CD4-positive, alpha-beta T cell treated with Interleukin-2 at 100 ng/mL for 4 hours (primary cell): ENCODE measurements at places on chromosomes 7 and 10.

DNA sequence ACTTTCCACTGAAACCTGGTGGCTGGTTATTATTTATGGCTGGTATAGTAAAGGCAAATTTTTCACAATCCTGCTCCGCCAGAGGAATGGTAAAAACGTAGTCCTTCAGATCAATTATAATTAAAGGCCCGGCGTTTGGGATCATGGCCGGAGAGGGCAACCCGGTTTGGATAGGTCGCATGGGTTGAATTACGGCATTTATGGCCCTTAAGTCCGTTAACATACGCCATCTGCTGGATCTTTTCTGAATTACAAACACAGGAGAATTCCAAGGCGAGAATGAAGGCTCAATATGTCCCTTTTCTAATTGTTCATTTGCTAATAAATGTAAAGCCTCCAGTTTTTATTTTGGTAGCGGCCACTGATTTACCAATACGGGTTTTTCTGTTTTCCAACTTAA lies 11.3 kb upstream of the TAS2R3 start:
- DNase-seq = no peak

DNA sequence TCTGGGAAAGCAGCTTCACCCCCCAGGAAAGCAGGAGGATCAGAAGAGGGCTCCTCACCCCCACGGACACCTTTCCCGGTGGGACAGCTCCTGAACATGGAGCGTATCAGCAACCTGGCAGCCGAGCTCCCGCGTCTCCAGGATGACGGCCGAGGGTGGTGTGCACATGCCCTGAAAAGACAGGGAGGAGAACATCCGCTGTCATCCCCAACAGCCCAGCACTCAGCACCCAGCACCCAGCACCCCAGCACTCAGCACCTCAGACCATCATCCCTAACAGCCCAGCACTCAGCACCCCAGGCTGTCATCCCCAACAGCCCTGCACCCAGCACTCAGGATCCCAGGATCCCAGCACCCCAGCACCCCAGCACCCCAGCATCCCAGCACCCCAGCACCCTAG lies 3.9 kb upstream of the CFAP46 start:
- no peak for DNase-seq

DNA sequence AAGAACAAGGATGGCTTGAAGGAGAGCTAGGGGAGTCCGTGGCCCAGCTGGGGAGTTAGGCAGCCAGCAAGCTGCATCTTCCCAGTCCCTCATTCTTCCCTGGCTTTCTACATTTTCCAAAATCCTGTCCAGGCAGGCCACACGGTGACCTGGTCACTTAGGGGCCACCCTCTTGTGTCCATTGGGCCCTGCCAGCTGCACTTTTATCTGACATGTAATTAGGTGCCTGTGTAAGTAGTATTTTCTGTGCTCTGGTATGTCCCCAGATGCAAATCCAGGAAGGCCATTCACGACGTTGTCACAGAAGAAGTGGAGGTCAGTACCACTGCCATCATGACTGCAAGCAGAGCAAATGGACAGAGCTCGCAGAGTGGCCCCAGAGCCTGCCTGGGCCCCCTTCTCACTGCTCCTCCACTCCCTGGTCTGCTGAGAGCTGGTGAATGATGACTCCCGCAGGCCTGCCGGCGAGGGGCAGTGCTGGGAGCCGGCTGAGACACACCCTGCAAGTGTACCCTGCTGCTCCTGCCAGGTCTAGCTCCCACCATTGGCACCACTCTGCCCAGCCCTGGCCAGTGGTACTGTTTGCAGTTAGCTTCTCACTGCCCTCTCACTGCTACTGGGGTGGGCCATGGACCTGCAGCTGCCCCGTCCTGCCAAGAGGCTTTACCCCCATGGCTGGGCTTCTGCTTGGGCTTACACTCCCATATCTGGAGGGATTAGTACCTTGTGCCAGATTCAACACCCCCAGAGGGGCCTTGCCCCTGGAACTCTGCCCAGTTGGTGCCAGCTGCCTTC lies 98.2 kb downstream of the GLRX3 start:
- no peak for DNase-seq

DNA sequence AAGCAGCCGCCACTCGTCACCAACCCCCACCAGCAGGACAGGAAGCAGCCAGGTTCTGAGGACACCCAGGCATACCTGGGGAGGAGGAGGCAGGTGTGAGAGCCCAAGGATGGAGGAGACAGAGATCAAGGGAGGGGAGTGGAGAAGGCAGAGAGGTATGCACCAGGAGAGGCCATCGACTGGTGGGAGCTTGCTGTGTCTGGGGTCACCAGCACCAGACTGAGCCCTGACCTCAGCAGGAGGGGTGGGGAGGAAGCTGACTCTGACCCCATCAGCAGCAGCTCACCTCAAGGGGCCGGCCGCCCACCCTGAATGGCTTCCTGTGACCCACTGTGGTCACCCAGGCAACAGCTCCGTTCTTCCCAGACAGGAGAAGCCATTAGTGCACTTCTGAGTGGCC lies 7.8 kb downstream of the VIPR2 start:
- no peak for DNase-seq

GRCh38 chr10:58239561-58240169 lies 28.0 kb downstream of the IPMK start:
- DNase-seq = no peak

DNA sequence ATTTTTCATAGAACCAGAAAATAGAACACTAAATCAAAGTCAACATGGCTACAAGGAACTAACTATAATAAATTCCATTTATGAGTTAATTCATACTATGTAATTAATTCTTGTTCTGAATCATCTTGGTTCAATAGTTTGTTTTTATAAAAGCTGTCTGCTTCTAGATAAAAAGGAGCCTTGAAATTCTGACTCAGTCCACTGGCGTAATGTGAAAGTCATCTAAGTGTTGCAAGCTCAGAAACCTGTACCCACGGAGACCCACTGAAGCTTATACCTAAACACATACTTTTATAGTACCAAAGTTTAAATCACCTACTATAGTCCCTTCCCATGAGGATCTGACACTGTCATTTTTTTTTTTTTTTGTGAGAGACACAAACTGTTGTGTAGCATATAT lies 489.4 kb downstream of the SEMA3D start:
- DNase-seq = no peak

- no peak for DNase-seq
Observed at GRCh38 chr7:91771394-91771793, 109.1 kb downstream of the MTERF1 start.

DNA sequence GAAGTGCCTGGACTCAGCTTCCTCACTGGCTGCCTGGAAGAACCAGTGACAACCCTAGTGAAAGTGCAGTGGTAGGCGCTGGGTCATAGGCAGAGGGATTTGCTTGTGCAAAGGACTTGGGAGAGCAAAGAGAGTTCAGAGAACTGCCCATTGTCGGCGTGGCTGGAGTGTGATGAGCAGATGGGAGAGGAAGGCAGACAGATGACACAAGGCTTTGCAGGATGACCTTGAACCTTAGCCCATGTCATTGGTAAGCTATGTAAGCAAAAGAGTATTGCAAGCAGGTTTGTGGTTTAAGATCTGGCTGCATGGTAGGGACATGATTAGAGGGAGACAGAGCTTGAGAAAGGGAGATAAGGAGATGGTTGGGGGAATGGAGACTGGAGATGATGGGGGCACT lies 35.3 kb upstream of the NOBOX start:
- DNase-seq = no peak

GRCh38 chr7:85423209-85423895 lies 236.5 kb upstream of the SEMA3D start:
- no peak for DNase-seq

GRCh38 chr7:1853986-1854865 lies 184.1 kb downstream of the ELFN1 start:
- DNase-seq = no peak

GRCh38 chr10:95253686-95254085 lies 37.1 kb downstream of the PDLIM1 start:
- no peak for DNase-seq

GRCh38 chr7:33452805-33453502 lies 323.6 kb downstream of the BBS9 start:
- no peak for DNase-seq

- no peak for DNase-seq
Observed at GRCh38 chr7:39260279-39260844, 282.7 kb downstream of the POU6F2 start.

- no peak for DNase-seq
Observed at GRCh38 chr7:18361756-18362155, 133.8 kb upstream of the HDAC9 start.

- DNase-seq = no peak
Observed at GRCh38 chr7:20083781-20084180, 133.4 kb downstream of the MACC1 start.

DNA sequence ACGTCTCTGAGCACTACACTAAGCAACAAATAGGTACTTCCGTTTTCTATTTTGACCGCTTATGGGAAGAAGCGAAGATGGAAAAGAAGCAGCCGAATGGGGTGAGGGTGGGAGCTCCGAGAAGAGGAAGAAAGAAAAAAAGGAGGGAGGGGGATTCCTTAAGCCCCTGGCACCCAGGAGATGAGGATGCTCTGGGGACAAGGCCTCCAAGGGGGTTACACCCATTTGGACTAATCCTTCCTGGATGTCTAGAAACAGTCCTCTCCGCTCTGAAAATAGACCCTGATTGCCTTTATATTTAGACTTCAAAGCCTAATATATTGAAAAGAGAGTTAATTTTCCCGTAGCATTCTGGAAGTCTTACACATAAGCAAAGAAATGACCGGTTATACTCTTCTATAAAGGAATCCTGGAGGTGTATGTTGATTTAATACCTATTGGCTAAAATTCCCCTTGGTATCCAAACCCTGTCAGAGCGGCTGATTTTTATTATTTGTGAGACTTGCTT lies 676 bp upstream of the HTR7 start:
- DNase-seq = no peak

GRCh38 chr7:154569916-154570315 lies 433.0 kb downstream of the PAXIP1 start:
- DNase-seq = no peak

DNA sequence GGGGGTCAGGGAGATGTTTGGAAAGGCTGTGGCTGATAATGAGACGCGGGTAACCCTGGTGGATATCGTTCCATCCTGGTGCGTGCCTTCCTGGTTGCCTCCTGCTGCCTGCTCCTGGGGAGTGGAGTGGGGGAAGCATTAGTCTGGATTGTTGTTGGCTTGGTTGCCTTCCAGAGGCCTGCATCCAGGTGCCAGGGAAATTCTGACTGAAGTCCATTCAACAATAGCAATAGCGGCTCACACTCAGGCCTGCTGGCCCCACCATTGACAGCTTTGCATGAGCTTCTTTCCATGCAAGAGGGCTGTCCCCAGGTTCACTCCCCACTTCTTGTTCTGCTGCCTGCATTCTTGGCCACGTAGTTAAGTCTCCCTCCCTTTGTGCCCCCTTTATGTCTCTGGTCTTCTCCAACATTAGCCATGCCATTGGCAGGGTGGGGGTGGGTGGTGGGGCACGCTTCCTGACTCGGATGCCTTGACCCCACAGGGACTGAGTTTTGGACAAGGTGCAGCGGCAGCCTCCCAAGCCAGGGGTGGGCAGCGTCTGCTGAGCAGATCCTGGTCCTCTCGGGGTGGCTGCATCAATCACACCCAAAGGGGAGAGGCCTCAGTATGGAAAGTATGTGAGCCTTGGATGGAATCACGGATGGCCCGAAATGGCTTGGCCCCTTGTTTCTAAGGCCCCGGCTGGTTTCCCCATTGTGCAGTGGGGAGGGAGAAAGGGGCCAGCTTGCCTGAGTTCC lies 150.2 kb downstream of the GRK5 start:
- no peak for DNase-seq

DNA sequence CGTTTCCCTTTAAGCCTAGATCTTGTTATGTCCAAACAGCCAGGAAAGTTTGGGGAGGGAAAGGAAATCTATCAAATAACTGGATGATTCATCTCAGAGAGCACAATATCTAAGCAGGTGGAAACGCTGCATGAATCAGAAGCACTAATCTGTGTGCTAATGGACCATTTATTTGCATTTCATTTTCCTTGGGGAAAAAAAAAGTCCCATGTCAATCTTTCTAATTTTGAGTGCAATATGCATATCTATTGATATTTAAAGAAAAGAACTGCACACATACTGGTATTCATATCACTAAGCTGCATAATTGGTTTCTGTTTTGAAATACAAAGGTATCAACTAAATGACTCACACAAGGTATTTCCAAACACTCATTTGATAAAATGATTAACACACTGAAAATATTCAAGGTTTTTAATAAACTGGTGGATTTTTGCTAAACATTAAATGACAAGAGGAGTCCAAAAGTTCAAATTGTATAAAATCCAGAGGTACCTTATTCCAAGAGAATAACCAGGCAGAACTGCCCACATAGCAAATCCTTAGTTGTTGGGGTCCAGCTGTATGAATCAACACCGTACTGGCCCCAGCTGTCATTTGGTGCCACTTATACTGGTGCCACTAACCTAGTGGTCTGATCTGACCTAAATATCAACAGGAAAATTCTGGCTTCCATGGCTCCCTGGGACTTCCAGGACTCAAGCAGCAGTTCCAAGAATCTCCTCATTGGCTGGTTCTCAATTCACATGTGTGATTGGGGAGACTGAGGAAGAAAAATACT lies 122.2 kb upstream of the SP4 start:
- DNase-seq = no peak

- DNase-seq = peak; percentile 31
Observed at GRCh38 chr10:114024876-114025610, 18.6 kb upstream of the ADRB1 start.

DNA sequence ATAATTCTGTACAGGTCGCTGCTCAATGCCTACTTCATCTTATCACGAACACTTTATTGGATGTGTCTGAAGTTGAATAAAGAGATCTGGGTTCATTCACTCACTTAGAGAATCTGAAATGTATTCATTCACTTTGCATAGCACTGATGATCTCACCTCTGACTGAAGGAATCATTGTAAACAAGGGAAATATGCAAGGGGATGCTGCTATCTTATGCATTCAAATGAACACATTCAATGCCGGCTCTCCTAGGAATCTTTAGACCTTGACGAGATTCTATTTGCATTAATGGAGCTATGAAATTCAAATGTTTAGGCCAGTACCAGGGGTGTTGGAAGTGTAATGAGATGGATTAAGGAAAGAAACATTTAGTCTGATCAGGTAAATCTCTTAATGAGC lies 200.6 kb upstream of the COBL start:
- no peak for DNase-seq

DNA sequence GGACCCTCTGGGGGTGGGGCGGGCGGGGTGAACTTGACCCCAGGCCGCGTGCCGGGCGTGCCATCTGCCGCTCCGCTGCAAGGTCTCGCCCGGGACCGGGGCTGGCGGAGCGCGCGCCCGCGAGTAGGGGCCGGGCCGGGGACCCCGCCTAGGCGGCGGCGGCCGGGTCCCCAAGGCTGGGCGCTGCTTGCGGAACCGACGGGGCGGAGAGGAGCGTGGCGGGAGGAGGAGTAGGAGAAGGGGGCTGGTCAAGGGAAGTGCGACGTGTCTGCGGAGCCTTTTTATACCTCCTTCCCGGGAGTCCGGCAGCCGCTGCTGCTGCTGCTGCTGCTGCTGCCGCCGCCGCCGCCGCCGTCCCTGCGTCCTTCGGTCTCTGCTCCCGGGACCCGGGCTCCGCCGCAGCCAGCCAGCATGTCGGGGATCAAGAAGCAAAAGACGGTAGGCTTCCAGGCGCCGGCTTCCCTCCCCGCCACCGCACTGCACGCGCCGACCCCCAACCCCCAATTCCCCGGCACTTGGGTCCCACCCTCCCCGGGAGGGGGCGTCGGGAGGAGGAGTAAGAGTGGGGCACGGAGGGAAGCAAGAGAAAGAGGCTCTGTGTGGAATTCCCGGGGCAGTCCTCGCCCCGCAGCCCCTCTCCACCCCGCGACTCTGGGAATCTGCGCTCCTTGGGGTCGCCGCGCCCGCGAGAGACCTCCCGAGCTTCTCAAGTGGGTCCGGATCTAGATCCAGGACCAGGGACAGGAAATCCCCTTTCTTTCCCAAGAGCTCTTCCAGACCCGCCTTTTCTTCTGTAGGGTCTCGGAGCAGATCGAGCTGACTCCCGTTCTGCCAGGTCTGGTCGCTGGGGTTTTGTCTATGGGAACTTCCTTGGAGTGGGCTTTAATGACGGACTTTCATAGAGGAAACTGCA lies at the start of gene PAPSS2:
Gene PAPSS2, plus strand, starts transcription at position 308 of the 913 bp plus-strand sequence. Its CDS starts 104 bp downstream, at position 412.
- no peak for DNase-seq
